D721Med (cell line): ENCODE measurements at places on chromosomes 16 and 17.

DNA sequence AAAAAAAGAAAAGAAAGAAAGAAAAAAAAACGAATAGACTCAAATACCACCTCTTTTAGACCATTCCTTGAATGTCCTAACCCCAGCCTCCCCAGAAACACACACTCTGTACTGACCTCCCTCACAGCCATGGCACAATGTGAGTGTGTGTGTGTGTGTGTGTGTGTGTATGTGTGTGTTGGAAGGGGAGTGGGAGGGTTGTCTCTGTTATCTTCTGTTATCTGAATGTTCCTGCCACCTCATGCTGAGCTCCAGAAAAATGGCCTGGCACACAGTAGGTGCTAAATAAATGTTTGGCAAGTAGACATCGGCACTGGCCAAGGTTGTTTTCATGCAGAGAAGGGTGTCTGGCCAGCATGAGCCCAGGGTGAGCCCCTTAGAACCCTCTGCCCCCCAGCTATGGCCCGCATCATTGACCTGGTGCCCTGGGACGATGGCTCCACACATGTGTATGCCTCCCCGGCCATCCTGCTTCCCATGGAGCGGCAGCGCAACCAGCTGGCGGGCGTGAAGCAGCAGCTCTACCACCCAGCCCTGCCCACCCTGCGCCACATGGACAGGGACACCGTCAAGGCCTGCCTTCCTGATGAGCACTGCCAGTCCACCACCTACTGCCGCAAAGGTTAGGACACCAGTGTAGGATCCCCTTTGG lies 6.6 kb upstream of the CNGB1 start:
- no peak for DNase-seq

- DNase-seq: no peak
Measured at GRCh38 chr17:39629898-39630297, 3.1 kb downstream of the PPP1R1B start.

GRCh38 chr17:64974750-64975317 lies 55.6 kb upstream of the LRRC37A3 start:
- DNase-seq: no peak

GRCh38 chr17:63689479-63689878 lies 10.4 kb downstream of the LIMD2 start:
- no peak for DNase-seq

- no peak for DNase-seq
Measured at GRCh38 chr16:57166451-57166850, 19.4 kb downstream of the PSME3IP1 start.

- DNase-seq: no peak
Measured at GRCh38 chr17:19295473-19296135, 58.4 kb downstream of the EPN2 start.

DNA sequence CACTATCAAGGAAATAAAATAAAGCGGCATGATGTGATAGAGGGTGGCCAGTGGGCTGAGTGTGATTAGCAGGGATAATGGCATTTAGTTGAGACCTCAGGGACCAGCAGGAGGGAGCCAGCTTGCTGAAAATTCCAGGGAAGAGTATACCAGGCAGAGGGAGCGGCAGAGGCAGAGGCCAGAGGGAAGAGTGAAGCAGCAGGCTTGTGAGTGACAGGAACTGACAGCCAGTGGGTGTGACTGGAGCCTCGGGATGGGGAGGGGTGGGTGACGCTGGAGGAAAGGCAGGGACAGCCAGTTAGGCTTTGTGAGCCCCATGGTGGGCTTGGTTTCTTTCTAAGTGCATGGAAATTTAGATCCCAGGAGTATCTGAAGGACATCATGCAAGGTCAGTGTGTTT lies 209.7 kb upstream of the CACNG3 start:
- no peak for DNase-seq

- DNase-seq: no peak
Measured at GRCh38 chr16:28297784-28298510, 5.6 kb downstream of the SBK1 start.

GRCh38 chr17:13626703-13627102 lies 25.0 kb upstream of the HS3ST3A1 start:
- DNase-seq: no peak
